ENCODE measurements at places on chromosomes 2 and 18.

- DNase-seq: no peak
Observed at GRCh38 chr2:178947006-178947405, 102.9 kb downstream of the CCDC141 start.

- no peak for DNase-seq
Observed at GRCh38 chr2:3246928-3247714, 130.5 kb downstream of the EIPR1 start.

GRCh38 chr2:69100220-69100723, 87.3 kb downstream of the ANTXR1 start:
- DNase-seq: peak; percentile 92

- no peak for DNase-seq
Observed at GRCh38 chr2:63050334-63051041, at the start of gene OTX1. TSS of gene OTX1 (plus strand) at chr2:63050830. CDS start at chr2:63052991, 2,161 bp downstream.

- DNase-seq: peak; percentile 12
Observed at GRCh38 chr2:204108330-204108751, 171.8 kb downstream of the ICOS start.

DNA sequence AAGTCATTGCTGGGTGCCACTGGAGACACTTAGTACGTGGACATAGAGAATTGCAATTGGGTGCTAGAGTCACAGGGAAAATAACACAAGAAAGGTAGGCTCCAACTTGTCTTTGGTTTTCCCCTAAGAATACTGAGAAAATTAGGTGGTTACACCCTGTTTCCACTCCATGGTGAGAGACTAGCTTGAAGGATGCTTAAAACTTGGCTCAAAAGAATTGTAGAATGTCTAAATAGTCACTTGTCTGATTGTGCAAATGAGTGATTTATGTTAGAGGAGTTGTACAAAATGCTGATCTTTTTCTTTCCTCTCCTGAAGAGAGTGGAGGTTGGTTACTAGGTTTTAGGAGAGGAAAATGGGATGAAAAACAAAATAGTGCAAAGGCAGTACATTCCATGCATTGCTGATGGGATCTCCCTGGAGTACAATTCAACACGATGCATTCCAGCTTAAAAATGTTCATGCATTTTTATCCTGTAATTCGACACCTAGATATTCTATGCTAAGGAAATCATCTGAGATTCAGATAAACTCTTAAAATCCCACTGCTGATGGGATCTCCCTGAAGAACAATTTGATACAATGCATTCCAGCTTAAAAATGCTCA, 2.2 kb upstream of the SERPINB12 start:
- peak; percentile 18 for DNase-seq

DNA sequence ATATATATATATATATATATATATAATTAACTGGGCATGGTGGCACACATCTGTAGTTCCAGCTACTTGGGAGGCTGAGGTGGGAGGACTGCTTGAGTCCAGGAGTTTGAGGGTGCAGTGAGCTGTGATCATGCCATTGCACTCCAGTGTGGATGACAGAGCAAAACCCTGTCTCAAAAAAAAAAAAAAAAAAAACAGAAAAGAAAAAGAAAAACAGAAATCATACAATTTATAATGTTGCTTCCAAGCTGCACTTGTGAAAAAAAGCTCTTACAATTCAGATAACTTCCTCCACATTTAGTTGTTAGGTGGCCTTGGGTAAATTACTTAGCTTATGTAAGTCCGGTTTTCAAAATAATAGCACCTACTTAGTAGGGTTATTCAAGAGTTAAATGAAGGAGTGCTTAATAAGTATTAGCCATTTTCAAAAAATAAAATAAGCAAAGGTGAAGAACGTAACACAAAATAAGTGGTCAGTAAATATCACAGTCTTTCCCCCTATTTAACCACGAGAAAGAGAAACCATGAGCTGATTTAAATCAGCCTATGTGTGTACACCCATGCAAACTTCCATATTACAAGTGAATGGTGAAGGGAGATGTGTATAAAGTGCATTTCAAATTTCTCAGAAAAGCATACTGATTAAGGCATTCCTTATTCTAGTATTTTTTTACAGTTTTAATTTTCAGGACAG, 2.3 kb downstream of the WIPF1 start:
- DNase-seq: no peak

DNA sequence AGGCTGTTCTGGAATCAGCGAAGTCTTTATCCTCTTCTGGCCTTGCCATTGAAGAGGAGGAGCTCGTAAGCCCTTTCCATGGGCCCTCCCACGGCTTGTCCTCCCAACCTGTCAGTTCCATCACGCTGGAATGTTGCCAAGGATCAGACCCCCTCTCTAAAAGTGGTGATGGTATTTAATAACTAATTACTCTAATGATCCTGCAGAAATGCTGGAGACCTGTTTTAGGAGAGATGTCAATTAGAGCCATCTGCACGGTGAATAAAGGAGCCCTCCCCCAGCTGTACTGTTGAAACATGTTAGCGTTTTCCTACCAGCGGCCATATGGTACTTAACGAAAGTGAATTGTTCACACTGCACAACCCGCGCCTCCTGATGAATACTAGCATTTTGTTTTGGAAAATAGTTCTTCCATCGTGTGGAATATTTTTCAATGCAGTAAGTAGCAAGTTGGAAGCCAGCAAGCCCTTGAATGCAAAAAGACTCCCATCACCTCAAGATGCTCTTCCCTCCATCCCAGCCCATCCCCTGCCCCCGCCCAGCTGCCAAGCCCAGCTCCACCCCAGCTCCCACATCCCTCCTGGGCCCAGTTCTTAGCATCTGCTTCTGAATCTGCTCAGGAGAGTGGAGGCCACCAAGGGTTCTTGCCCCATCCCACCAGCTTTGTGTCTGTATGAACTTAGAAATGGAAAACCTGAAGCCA, 145.4 kb downstream of the KLHL29 start:
- no peak for DNase-seq

DNA sequence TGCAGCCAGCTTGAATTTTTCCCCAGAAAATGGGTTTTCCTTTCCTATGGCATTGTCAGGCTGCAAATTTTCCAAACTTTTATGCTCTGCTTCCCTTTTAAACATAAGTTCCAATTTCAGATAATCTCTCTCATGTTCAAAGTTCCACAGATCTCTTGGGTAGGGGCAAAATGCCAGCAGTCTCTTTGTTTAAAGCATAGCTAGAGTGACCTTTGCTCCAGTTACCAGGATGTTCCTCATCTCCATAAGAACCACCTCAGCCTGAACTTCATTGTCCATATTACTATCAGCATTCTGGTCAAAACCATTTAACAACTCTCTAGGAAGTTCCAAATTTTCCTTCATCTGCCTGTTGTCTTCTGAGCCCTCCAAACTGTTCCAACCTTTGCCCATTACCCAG, 68.3 kb downstream of the SGPP2 start:
- no peak for DNase-seq

DNA sequence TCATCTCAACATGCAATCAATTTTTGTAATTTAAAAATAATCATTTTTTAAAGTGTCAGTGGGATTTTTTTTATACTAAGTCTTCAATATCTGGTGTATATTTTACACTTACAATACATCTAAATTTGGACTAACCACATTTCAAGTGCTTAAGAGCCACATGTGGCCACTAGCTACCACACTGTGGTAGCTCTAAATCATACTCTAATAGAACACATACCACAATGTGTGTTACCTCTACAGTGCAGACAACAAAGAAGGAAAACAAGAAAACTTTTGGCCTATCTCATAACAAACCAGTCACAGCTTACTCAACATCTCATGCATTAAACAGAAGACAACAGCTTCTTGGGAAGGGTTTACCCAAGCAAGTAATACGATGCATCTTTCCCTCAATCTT, 24.5 kb downstream of the PIAS2 start:
- DNase-seq: peak; percentile 9

DNA sequence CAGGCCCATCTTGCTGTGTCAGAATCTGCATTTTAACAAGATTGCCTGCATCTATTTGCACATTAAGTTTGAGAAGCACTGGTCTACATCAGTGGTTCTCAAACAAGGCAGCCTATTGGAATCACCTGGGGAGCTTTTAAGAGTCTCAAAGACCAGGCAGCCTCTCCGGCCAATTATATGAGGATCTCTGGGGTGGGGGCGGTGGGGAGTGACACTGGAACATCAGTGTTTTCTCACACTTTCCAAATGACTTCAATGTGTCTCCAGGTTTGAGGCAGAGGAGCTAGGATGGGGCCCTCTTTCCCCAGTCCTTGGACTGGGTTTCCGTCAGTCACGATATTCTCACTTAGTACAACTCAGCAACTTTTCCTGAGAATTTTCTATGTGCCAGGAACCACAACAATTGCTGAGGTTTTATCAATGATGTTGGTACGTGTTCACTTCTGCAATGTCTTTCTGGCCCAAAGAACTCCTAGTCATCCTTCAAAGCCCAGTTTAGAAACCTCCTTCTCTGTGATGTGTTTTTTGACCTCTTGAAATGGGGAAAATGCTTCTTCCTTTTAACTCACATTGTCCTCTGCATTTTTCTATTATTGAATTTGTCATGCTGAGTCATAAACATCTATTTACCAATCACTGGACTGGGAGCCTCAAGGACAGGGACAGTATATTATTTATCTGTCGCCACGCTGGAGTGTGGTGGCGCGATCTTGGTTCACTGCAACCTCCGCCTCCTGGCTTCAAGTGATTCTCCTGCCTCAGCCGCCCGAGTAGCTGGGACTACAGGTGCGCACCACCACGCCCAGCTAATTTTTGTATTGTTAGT, 130.9 kb downstream of the MYCN start:
- DNase-seq: no peak

GRCh38 chr2:54284826-54285225, 28.8 kb upstream of the TSPYL6 start:
- no peak for DNase-seq

DNA sequence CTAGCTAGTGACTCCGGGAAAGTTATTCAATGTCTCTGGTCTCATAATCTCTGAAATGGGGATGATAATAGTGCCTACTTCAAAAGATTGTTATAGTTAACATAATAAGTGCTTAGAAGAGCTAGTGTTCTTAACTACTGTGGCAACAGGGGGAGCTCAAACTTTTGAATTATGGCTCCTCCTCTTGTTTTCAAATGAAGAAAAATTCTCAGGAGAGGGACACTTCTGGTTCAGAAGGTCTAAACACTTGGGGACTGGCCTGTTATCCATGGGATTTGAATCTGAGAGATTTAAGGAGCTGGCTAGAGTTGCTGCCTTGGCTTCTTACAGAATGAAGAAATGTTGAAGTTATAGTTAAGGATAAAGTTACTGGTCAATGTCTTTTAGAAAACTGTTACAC, 92.2 kb upstream of the ITGB6 start:
- peak; percentile 56 for DNase-seq

DNA sequence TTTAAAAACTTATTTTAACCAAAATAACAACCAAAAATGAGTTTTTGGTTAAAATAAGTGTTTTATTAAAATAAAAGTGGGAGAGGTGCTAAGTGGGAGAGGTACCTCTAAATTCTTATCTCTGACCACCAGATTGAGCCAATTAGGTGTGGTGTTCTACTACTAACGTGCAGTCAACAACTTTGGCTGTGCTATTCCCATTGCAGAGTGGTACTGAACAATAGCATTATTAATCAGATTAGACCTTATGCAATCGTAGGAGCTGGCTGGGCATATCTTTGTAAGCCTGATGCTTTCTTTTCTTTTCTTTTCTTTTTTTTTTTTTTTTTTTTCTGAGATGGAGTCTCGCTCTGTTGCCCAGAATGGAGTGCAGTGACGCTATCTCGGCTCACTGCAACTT, 38.9 kb downstream of the RAB27B start:
- DNase-seq: no peak

DNA sequence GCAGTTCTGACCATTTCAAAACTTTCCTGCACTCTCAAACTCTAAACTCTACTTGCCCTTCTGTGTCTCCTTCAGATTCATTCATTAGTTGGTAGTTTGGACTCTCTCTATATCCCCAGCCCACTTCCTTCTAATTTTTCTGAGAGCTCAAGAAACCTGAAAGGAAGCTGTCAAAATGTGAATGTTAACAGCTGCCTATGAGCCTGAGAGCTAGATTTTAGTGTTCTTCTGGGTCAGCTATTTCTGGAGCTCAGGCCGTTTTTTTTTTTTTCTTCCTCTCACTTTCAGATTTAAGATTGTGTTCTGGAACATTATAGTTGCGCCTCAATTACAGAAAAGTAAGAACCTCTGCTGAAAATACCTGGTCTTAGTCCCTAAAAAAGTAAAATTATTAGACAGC, 73.1 kb downstream of the RTN4 start:
- peak; percentile 38 for DNase-seq

DNA sequence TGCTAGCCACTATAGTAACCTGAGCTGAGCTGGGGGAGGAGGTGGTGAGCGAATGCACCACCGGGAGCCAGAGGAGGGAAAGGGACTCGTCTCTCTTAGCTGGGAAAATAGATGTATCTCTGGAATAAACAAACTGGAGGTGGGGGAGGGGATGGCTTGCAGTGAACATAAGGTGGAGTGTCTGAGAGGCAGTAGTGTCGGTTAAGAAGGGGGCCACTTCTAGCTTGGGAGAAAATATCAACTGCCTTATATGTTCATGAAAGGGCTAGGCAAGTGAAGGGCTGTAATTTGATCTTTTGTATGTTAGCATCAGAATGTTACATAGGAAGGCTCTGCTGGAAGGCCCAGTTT, 2.2 kb downstream of the SETBP1 start:
- DNase-seq: no peak

- DNase-seq: no peak
Observed at GRCh38 chr2:65724752-65725151, 292.4 kb upstream of the SPRED2 start.

Measured in fibroblast of villous mesenchyme (primary cell).